CD4-positive, alpha-beta T cell treated with Interleukin-15 for 4 hours (primary cell): ENCODE measurements at places on chromosomes 4 and X.
A peak's percentile ranks its signal among the peaks of the same experiment; 100 is the strongest.

GRCh38 chr4:74133786-74134499 lies 24.0 kb upstream of the MTHFD2L start:
- peak; percentile 39 for DNase-seq

GRCh38 chrX:11342673-11343072 lies 49.5 kb downstream of the AMELX start:
- DNase-seq: no peak

- DNase-seq: no peak
These were observed 120.5 kb upstream of the SORBS2 start for GRCh38 chr4:185932491-185932890.

DNA sequence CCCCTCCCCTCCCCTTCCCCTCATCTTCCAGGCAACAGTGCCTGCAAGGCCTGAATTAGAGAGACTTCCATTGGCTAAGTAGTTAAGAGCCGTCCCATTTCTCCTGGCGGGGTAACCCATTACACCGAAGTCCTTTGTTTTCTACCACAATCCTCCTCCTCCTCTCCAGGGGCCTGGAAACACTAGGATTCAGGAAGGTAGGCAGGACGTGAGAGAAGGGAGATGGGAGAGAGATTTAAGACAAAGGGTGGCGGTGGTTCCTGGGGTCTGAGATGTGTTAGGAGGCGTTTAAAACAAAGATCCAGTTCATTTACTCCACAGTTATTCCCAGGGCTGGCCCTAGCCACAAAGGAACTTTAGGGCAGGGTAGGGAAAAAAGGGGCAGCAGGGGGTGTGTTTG lies 28.0 kb downstream of the NYX start:
- no peak for DNase-seq

- DNase-seq: no peak
These were observed 40.1 kb upstream of the EIF1AX start for GRCh38 chrX:20181598-20182329.

DNA sequence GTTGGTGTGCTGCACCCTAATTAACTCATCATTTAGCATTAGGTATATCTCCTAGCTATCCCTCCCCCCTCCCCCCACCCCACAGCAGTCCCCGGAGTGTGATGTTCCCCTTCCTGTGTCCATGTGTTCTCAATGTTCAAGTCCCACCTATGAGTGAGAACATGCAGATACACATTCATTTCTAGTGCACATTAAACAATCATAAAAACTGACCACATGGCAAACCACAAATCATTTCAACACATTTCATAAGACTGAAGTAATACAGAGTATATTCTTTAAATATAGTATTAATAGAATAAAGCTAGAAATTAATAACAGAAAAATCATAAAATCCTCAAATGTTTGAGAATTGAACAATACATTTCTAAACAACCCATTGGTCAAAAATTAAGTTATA lies 34.1 kb downstream of the PRKG2 start:
- DNase-seq: no peak

GRCh38 chrX:138765051-138765450 lies 53.5 kb upstream of the FGF13 start:
- no peak for DNase-seq

DNA sequence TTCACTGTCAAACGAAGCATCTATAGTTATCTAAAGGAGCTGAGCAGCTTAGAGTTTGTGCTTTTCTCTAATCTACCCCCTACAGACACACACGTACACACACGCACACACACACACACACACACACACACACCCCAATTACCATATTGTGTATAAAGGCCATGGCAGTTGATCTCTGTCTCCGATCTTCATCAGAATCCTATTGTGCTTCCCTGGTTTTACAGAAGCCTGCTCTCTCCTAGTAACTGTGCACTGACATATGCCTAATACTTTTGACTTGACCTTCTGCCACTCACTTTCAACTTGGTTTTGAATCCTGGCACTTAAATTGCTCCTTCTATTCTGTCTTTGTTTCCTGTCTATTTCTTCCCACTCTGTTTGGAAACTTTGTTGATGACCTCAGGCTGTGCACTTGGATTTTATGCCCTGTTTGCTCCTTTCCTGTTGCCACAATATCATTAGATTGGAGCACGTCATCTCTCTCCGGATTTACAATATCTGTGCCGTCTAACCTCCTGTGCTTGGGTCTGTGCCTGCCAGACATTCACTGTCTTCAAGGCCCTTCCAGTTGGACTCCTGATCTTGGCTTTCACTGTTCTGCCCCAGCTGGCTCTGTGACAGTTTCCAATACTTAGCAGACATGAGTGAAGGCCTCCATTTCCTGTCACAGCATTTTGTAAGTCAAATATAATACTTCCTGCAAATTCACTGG lies 928.1 kb downstream of the FAT4 start:
- no peak for DNase-seq

DNA sequence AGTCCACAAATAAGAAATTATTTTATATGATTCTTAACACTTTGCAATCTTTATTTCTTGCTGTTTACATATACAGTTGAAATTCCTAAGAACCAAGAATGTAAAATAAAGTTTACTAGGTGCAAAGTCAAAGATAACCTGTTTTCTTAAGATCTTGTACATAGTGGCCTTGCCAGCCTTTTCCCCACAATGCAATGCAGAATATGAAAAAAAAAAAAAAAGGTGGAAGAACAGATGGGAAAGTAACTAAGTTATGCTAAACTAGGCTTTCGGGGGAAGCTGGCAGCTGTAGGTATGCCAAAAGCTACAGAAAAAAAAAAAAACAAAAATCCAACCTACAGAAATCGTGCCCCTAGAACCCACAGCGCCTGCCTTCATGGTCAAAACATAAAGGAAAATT lies 1588.4 kb downstream of the STIM2 start:
- no peak for DNase-seq

DNA sequence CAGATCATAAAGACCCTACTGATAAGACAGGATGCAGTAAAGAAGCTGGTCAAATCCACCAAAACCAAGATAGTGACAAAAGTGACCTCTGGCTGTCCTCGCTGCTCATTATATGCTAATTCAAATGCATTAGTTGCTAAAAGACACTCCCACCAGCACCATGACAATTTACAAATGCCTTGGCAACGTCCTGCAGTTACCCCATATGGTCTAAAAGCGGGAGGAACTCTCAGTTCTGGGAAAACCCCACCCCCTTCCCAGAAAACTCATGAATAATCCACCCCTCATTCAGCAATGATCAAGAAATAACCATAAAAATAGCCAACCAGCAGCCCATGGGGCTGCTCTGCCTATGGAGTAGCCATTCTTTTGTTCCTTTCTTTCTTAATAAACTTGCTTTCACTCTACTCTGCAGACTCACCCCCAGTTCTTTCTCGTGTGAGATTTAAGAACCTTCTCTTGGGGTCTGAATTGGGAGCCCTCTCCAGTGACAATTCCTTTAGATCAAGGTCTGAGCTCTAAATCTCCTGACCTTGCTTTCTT lies 217.1 kb upstream of the STS start:
- DNase-seq: no peak

GRCh38 chrX:154469880-154470279 lies 9.2 kb downstream of the LAGE3 start:
- DNase-seq: no peak
